Progenitor cell of endocrine pancreas (in vitro differentiated cells): ENCODE measurements at places on chromosomes 5 and 9.

- DNase-seq = no peak
- no peak overlapping the region for H3K27ac ChIP-seq
- H3K36me3 ChIP-seq = no peaks in the 10 kb centered on the region
These were observed 51.6 kb upstream of the CNTLN start for GRCh38 chr9:17083258-17083657.

GRCh38 chr5:98403131-98403530 lies 370.3 kb upstream of the RGMB start:
- no peaks in the 10 kb centered on the region for H3K36me3 ChIP-seq
- no peaks in the 10 kb centered on the region for H3K27me3 ChIP-seq
- H3K27ac ChIP-seq = no peak overlapping the region

- no peak overlapping the region for H3K4me3 ChIP-seq
- peaks cover 7% of the 10 kb centered on the region for H3K4me1 ChIP-seq
- peaks cover 12% of the 10 kb centered on the region for H3K36me3 ChIP-seq
- DNase-seq = no peak
These were observed 44.5 kb downstream of the IPO11 start for GRCh38 chr5:62457071-62457470.

DNA sequence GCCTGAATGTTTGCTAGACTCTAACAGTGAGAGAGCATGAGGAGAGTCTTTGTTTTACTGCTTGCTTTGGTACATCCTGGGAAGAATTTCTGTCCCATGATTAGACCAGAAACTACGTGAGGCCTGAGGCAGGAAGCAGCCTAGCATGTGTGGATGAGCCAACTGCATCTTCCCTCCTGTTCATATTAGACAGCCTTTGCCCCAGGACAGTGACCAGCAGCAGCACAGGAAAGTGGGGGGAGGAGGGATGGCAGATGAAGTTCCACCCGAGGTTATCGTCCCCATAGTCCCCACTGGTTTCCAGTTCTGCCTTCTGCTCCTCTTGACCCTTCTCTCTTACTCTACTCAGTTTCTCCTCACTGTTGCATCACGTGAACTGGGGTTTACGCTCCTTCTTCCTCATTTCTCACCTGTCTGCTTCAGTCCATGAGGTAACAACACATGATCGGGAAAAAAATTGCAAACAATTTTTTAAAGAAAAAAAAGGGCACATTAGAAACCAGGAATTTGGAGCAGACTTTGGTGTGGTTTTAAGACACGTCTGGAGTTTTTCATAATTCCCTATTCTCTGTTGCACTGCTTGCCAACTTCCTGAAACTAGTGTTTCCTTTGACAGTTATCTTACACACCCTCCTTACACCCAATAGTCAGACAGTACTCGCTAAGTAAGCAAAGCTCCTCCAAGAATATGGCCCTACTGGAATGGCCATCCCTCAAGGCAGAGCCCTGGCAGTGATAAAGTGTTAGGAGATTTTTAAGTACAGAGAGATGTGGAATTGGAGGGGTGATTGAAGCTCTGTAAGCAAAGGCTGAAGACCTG lies 84.1 kb downstream of the SNX18 start:
- H3K4me1 ChIP-seq = no peaks in the 10 kb centered on the region
- H3K27me3 ChIP-seq = no peaks in the 10 kb centered on the region

GRCh38 chr5:15914638-15915037 lies 265.0 kb downstream of the MARCHF11 start:
- H3K4me1 ChIP-seq = no peaks in the 10 kb centered on the region
- no peaks in the 10 kb centered on the region for H3K36me3 ChIP-seq
- no peak overlapping the region for H3K4me3 ChIP-seq
- H3K27ac ChIP-seq = no peak overlapping the region

GRCh38 chr5:72938206-72938605 lies 17.6 kb upstream of the FCHO2 start:
- H3K4me1 ChIP-seq = peaks cover 13% of the 10 kb centered on the region
- H3K36me3 ChIP-seq = no peaks in the 10 kb centered on the region
- H3K27ac ChIP-seq = no peak overlapping the region
- DNase-seq = no peak

- H3K27ac ChIP-seq = peak overlapping the region; percentile 60
- H3K36me3 ChIP-seq = no peaks in the 10 kb centered on the region
- peaks cover 9% of the 10 kb centered on the region for H3K4me1 ChIP-seq
- no peak for DNase-seq
These were observed 34.7 kb downstream of the PIP5K1B start for GRCh38 chr9:68739621-68740174.

DNA sequence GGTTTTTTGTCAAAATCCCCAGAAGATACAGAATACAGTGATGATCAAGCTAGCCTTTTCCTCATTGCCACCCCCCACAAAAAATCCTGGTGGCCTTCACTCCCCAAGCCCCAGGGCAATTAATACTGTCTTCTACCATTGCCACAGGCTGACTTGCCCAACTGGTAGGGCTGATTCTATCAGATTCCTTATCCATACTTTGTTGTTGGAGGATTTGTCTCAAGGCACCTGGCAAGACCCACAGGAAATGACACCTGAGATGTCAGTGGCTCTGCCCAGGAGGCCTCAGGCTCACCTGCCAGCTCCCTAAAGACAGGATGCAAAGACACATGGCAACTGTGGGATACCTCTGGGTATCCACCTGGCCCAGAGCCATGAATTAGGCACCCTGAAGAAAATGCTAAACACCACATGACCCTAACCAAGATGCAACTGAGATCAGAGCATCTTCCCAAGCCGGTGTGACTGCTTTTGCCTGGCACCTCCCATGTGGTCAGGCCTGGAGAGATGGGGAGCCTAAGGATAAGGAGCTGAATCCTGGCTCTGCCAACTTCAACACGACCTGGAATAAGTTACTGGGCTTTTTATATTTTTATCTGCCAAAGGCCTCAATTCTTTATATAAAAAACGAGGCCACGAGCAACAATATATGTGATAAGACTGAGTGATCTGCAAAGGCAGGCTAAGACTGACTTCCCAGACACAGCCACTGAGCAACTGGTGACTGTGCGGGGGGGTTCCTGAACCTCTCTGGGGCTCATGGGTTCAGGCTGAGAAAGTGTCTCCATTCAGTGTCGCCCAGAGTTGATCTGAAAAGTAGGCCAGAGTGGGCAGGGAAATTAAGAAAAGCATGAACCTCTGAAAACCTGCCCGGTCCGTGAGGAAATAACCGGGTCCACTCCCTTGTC lies 944 bp downstream of the ATOX1 start:
- peaks cover 5% of the 10 kb centered on the region for H3K36me3 ChIP-seq
- H3K4me3 ChIP-seq = peak overlapping the region; percentile 80
- no peak for DNase-seq
- H3K27me3 ChIP-seq = no peaks in the 10 kb centered on the region

- no peak overlapping the region for H3K27ac ChIP-seq
- H3K36me3 ChIP-seq = no peaks in the 10 kb centered on the region
- peaks cover 10% of the 10 kb centered on the region for H3K4me1 ChIP-seq
- DNase-seq = no peak
- no peak overlapping the region for H3K4me3 ChIP-seq
These were observed 99.1 kb downstream of the MACIR start for GRCh38 chr5:103357636-103358035.

GRCh38 chr5:130870691-130871090 lies 294.4 kb downstream of the HINT1 start:
- no peak overlapping the region for H3K27ac ChIP-seq
- no peaks in the 10 kb centered on the region for H3K36me3 ChIP-seq
- no peaks in the 10 kb centered on the region for H3K27me3 ChIP-seq
- no peak for DNase-seq
- peaks cover 1% of the 10 kb centered on the region for H3K4me1 ChIP-seq
